ENCODE measurements at places on chromosomes 7 and 10.

GRCh38 chr7:6226194-6226799 is 46.1 kb downstream of the CYTH3 start:
- DNase-seq = no peak

DNA sequence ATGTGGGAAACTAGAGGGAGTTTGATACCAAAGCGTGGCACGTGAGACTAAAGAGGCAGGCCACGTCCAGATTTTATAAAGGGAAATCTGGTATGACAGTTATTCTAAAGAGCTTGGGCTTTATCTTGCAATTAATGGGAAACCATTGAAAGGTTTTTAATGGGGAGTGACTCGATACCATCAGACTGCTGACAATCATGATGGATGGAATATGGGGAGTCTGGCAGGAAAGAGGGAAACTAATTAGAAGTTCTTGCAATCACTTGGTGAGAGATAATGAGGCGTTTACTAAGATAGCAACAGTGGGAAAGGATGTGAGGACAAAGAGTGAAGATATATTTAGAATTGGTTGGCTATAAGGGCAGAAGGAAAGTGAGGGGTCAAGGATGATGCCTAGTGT is 94.0 kb downstream of the MBL2 start:
- no peak for DNase-seq

GRCh38 chr7:20594023-20594422 is 21.4 kb upstream of the ABCB5 start:
- no peak for DNase-seq

DNA sequence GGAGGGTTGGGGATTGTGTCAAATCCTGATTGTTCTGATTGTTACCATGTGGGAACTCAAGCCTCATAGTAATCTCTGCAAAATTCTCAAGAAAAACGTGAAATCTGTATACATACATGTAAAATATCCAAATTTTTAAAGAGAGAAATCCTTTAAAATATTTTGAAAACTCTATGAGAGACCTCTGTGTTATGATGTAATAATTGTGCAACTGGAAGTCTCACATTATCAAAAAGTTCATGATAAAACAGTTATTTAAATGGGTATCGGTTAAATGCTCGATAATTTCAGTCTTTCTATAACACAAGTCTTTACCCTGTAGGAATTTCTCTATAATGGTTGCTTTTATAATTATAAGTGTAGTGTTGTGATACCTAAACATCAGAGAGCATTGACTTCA is 95.5 kb downstream of the TMEM26 start:
- DNase-seq = no peak

- no peak for DNase-seq
Observed at GRCh38 chr10:15255961-15256360, 87.5 kb upstream of the NMT2 start.

GRCh38 chr7:124205526-124205925 is 172.7 kb upstream of the TMEM229A start:
- no peak for DNase-seq

DNA sequence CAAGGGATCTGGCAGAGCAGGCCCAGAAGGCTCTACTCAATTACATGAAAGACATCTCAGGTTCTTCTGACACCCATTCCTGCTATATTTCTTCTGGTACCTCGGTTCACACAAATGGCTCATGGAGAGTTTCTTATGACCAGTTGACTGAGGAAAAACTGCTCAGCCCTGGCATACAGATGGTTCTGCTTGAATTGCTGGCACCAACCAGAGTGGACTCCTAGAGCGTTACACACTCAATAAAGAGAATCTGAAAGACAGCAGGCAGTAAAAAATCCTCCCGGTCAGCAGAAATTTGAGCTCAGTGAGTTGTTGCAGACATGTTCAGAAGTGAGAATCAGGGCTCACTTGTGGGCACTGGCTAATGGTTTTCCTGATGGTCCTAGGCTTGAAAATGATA is 434.4 kb downstream of the TCERG1L start:
- DNase-seq = no peak

DNA sequence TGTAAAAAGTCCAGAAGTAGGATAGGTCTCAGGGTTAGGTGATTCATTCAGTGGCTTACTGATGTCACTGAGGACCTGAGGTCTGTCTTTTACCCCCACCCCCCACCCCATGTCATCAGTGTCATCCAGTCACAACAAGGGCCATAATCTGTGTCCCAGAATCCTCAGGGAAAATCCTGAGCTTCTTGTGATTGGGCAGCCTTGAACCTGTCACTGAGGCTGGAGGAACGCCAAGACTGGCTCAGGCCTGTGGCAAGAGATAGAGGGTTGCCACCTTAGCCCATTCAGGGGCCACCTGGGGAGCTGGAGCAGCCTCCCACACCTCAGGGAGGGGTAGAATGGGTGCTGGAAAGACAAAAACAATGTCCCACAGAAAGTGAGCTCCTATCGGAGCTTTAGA is 29.7 kb downstream of the NUB1 start:
- no peak for DNase-seq

DNA sequence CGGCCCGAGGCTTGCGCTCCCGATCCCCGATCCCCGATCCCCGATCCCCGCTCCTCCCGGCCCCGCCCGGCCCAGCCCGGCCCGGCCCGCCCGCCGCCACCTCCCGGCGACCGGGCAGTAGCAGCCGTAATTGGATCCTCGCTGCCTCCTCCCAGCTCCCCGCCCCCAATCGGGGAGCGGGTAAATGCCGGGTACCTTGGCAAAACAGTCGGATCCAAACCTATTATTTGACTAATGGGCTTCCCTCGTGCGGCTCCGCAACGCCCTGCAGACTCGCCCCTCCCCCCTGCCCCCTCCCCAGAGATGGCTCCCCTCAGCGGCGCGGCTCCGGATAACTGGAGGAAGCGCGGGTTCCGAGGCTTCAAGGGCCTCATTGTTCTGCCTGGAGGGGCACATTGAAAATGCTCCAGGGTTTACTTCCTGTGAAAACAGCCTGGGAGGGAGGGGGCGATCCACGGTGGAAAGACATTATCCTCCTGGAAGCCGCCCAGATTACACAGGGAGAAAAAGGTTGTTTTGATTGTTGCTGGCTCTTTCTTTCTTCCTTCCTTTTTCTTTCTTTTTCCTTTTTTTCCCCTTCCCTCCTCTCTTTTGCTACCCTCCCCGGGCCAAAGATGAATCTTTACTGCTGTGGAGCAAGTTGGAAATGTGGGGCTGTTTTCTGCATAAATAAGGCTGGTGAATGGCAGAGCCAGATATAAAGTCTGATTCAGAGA is 94.7 kb upstream of the ZMIZ1 start:
- peak; percentile 28 for DNase-seq

DNA sequence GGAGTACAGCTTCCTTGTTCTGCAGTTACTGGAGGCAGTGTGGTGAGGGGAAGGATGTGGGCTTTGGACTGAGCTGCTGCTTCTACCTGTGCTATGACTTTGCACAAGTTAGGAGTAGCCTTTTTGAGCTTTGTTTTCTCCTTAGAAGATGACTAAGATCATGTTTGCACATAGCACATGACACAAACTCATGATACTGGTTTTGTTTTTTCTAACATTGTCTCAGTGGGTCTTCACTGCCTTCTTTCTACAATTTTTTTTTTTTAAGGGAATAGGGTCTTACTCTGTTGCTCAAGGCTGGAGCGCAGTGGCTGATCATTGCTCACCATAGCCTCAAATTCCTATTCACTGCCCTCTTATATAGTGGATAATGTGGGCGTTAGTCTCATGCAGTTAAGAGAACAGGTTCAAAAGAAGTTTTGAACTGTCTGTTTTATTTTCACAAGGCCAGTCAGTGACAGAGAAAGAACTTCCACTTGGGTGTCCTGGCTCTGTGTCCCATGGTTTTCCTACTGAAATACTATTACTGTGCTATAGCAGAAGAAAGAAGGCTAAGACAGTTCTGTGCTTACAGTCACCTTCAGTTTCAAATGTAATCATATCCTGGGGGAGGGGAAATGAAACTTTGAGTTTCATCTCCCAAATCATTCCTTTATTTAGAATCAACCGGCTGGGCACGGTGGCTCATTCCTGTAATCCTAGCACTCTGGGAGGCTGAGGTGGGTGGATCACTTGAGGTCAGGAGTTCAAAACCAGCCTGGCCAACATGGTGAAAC is 72.0 kb downstream of the KAT6B start:
- no peak for DNase-seq

GRCh38 chr7:124071843-124072242 is 39.0 kb upstream of the TMEM229A start:
- peak; percentile 83 for DNase-seq

- DNase-seq = no peak
Observed at GRCh38 chr7:46695051-46695708, 774.1 kb upstream of the IGFBP3 start.

Data from NCI-H524 treated with DMSO at 0.1 percent for 48 hours (cell line).